ENCODE measurements at places on chromosomes 5 and 9.
A peak's percentile ranks its signal among the peaks of the same experiment; 100 is the strongest.

- no peak for DNase-seq
Observed at GRCh38 chr5:109239456-109239855, 170.3 kb downstream of the PJA2 start.

DNA sequence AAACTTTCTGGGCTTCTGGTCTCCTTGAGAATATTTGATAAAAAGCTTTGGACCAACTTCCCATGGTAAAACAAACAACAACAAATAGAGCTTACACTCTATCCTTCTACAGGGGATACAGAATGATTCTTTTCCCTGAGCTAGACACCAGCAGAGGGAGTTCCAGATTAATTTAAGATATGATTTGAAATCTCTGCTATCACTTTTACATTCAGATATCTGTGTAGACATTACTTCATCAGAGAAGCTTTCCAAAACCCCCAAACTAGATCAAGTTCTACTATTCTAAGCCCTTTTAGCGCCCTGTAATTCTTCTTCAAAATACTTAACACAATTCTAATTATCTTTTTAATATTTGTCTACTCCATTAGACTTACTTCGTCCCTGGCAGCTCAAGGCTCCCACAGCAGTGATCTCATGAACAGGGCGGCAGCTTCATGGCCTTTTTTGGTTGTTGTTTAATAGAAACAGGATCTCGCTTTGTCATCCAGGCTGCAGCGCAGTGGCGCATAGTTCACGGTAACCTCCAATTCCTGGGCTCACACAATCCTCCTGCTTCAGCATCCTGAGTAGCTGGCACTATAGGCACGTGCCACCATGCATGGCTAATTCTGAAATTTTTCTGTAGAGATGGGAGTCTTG, 955 bp upstream of the GALNT12 start:
- no peak for DNase-seq

DNA sequence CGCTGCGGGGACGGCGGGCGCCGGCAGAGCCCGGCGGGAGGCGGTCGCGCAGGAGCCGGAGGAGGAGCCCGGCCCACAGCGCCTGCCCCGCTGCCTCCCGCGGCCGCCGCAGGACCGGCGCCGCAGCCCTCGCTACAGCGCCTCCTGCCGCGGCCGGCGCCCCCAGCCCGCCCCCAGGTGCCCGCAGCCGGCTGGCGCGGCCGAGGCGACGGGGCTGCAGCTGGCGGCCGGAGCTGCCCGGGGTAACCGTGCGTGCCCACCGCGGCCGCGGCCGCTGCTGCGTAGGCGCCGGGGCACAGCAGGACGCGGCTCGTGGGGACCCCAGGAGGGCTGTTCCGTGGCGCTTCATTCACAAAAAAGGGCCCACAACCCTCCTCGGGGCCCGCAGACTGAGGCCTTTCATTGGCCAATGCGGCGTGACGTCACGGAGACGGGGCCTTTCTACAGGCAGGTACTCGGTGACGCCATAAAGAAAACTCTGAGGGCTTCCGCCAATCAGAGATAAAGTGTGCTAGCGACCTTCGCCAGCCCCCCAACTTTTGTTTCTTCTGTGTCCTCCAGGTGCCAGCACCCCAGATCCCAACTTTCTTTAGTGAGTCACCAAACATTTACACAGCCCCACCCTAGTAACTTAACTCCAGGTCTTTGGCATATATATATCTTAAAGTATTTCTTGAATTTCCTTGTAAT, at the start of gene CDC14B:
Gene CDC14B (minus strand): TSS at position 353 of the 690 bp plus-strand sequence. CDS start 465 bp downstream, outside the sequence.
- DNase-seq: peak; percentile 81

- DNase-seq: no peak
Observed at GRCh38 chr5:54689411-54690251, 172.1 kb downstream of the SNX18 start.

GRCh38 chr5:91123901-91124300, 259.2 kb downstream of the ARRDC3 start:
- no peak for DNase-seq

DNA sequence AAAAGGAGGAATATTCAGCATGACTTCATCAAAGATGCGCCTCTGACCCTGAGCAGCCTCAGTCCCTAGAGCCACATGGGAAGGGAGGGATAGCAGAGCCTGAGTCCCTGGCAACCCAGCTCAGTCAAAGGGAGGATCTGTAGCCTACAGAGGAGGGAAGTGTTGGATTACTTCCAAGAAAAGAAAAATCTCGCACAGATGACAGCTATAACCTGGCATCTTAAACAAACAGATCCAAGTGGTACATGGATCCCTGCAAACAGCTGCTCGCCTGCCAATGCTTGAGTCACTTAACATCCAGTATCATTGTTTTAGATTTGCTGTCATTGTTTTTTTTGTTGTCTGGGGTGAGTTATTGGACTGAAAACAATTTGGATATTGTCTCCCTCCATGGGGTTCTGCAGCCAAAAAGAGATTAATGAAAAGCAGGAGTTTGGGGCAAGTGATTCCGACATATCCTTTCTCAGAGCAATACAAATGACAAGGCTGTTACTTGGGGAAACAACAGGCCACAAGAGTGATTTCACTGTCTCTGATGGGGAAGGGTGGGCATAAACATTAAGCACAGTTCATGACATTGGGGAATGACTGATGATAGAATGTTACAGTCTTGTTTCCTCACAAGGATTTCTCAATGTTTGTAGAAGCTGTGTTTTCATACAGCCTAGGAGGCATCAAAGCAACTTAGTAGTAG, 153.5 kb upstream of the KIF2A start:
- DNase-seq: no peak

- no peak for DNase-seq
Observed at GRCh38 chr5:164002628-164003027, 497.2 kb downstream of the MAT2B start.

DNA sequence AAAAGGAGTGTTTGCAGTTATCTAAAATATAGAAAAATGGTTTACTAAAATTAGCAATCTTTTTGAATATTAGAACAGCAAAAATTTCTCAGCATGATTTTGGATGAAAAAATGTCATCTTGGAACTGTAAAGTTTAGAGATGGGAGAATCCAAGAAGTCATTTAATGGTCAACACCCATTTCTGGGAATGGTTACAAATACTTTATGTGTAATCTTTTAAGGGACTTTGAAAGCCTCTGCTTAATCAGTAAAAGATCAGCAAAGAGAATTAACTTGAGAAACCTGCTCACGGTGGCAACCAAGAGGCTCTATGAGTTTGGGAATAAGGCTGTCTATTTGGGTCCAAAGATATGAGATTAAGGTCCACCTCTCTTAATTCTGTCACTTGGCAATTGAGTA, 13.0 kb downstream of the C1QTNF3 start:
- DNase-seq: no peak

DNA sequence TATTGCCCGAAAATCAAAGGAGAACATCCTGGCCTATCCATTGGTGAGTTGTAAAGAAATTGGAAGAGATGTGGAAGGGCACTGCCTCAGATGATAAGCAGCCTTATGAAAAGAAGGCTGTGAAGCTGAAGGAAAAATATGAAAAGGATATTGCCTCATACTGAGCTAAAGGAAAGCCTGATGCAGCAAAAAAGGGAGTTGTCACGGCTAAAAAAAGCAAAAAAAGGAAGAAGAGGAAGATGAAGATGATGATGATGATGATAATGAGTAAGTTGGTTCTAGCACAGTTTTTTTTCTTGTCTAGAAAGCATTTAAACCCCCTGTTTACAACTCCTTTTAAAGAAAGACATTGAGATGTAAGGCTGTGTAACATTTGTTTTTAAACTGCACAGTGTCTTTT, 59.8 kb upstream of the ZBED3 start:
- DNase-seq: no peak

GRCh38 chr9:109319626-109320241, 1.1 kb downstream of the EPB41L4B start:
- no peak for DNase-seq

DNA sequence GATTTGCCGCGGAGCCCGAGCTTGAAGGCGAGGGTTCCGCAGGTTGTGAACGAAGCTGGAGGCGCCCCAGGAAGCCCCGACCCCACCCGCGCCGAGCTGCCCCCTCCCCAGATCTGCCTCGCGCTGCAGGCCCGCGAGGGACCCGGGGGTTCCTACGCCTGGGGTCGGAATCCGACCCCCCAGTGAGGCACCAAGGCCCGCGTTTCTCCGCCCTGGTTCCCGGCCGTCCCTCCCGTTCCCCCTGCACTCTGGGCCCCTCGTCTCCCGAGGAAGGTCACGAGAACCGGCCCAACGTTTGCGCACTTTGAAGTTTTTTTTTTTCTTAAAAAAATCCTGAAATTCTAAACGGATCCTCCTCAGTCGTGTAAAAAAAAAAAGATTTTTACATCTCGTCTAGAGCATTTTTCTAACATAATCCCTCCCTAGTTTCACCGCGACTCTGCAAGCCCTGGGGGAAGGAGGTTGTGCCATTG, 880 bp upstream of the GFPT2 start:
- DNase-seq: no peak

DNA sequence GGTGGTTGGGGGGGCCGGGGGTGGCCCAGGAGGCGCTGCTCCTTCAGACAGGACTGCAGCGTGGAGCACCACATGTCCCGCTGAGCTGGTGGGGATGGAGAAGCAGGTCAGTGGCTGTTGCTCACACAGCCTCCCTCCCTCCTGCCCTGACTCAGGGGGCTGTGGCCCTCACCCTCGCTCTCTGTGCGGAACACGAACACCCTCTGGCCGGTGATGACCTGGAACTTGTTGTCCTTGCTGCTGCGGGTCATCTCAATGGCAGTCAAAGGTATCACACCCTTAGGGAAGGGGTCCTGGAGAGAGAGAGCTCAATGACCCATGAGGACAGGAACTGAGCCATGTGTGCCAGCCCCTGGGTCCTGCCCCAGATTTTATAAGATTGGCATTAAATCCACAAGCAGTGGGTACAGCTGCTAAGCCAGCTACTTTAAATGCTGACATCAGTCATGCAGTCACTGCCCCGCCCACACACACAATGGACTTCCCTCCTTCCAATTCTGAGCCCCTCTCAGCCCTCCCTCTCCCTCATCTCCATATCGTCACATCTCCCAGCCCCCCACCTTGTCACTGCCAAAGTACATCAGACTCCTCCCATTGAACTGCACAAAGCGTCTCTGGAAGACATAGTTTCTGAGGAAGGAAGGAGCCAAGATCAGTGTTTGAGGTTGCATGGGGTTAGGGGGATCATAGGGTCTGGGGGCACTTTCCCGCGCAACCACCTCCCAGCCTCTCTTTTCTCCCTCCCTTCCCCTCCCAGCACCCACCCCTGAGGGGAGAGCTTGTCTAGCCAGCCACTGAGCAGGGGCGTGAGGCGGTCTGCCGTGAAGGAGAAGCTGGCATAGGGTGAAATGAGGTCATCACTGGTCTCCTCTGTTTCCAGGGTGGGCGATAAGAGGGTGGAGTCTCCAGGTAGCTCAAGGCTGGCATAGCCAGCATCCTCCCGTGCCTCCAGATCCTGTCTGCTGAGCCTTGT, 8.9 kb downstream of the ARAP3 start:
- DNase-seq: no peak

DNA sequence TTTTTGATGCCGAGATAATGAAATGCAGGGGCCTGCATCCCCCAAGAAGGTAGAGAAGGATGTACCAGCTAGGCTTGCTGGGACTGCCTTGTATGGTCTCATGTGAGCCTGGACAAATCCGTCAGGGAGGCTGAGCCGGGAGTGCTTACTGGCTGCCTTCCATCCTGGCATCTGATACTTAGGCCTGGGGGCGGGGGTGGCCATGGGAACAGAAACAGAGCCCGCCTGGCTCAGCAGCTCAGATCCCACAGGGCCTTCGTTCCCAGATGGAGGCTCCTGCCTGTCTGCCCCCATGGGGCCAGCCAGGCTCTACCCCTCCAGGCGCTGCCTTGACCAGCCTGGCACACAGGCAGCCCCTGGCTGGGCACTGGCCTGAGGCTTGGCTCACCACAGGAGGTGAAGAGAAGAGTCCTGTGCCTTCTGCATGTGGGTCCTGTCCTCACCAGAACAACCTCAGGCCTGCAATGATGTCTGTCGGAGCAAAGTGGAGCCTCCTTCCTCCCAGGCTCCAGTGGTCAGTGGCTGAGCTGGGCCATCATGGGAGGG, 10.5 kb upstream of the SPATA31E1 start:
- DNase-seq: no peak

- no peak for DNase-seq
Observed at GRCh38 chr5:94968507-94969095, 316.3 kb downstream of the MCTP1 start.

- DNase-seq: no peak
Observed at GRCh38 chr5:62065050-62065449, 241.0 kb upstream of the KIF2A start.

- peak; percentile 83 for DNase-seq
Observed at GRCh38 chr9:136544964-136545691, 720 bp downstream of the NOTCH1 start.

All from activated T-cell treated with anti-CD3 and anti-CD28 coated beads, Interleukin-2, amount 50 U/mL, for 48 hours (primary cell).